Aorta (tissue), 5 donors: ENCODE measurements at places on chromosomes 16 and 17.
A peak's percentile ranks its signal among the peaks of the same experiment; 100 is the strongest.

- no peak for DNase-seq
- H3K4me3 ChIP-seq, result no peak overlapping the region
- no peaks in the 10 kb centered on the region for H3K4me1 ChIP-seq
- no peak overlapping the region for H3K27ac ChIP-seq
- no peaks in the 10 kb centered on the region for H3K36me3 ChIP-seq
These were observed 38.9 kb upstream of the C1QL1 start for GRCh38 chr17:45006927-45007461.

DNA sequence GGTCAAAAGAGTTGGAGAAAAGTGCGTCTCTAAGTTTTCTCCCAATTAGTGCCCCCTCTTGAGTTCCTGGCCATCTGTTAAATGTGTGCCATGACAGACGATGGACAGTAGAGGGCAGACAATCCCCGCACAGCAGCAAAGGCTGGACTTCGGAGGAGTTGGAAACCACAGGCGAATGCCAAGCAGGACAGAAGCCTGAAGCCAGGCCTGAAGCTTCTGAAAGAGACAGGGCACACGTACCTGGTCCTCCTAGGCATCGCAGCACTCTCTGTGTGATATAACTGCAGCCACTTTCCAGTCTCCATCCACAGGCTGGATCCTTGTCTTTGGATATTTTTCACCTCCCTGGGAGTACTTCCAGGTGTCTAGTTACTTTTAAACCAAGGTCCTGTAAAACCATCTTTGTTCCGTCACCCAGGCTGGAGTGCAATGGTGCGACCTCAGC is 14.5 kb downstream of the C17orf100 start:
- no peaks in the 10 kb centered on the region for H3K36me3 ChIP-seq
- H3K27ac ChIP-seq, result no peak overlapping the region
- peak; percentile 72 for DNase-seq
- no peaks in the 10 kb centered on the region for H3K27me3 ChIP-seq
- H3K4me3 ChIP-seq, result no peak overlapping the region

DNA sequence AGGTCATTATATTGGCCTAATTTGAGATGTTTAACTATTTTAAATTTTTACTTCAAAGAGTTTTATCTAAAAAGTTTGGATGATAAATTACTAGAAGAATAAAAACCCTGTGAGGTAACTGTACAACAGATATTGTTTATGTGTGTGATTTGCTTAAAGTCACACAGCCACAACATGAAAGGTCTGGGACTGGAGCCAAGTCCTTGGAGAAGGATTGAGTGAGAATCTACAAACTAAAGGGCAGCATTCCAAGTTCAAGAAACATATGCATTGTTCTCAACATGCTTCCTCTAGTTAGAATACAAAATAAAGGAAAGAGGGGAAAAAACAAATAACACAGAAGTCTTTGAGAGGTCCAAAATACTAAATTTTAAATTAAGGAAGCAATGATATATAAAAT is 131.5 kb upstream of the MON1B start:
- H3K27ac ChIP-seq, result no peak overlapping the region
- DNase-seq, result no peak
- H3K36me3 ChIP-seq, result no peaks in the 10 kb centered on the region
- H3K27me3 ChIP-seq, result no peaks in the 10 kb centered on the region
- H3K4me3 ChIP-seq, result no peak overlapping the region
- H3K4me1 ChIP-seq, result no peaks in the 10 kb centered on the region

- peak; percentile 79 for DNase-seq
- no peaks in the 10 kb centered on the region for H3K4me1 ChIP-seq
- H3K27ac ChIP-seq, result peak overlapping the region; percentile 46
- no peak overlapping the region for H3K4me3 ChIP-seq
- H3K36me3 ChIP-seq, result no peaks in the 10 kb centered on the region
These were observed 157.6 kb downstream of the XYLT1 start for GRCh38 chr16:17313085-17313611.

DNA sequence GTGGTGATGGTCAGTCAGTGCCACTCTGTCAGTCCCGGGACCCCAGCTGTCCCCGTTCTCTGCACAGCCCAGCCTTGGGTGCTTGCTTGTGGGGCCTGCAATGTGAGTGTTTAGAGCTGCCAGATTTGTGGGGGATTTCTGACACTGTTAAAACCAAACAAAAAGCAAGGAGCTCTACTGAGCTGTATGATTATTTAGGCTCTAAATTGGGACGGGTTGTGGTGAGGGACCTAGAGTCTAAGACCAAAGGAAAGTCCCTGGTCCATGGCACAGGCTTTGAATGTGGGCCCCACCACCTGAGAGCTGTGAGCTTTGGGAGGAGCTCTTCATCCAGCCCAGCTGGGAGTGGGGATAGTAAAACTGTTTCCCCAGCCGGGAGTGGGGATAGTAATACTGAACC is 63.3 kb downstream of the KSR1 start:
- no peaks in the 10 kb centered on the region for H3K36me3 ChIP-seq
- no peak overlapping the region for H3K4me3 ChIP-seq
- no peak for DNase-seq
- H3K27ac ChIP-seq, result no peak overlapping the region
- H3K4me1 ChIP-seq, result no peaks in the 10 kb centered on the region

DNA sequence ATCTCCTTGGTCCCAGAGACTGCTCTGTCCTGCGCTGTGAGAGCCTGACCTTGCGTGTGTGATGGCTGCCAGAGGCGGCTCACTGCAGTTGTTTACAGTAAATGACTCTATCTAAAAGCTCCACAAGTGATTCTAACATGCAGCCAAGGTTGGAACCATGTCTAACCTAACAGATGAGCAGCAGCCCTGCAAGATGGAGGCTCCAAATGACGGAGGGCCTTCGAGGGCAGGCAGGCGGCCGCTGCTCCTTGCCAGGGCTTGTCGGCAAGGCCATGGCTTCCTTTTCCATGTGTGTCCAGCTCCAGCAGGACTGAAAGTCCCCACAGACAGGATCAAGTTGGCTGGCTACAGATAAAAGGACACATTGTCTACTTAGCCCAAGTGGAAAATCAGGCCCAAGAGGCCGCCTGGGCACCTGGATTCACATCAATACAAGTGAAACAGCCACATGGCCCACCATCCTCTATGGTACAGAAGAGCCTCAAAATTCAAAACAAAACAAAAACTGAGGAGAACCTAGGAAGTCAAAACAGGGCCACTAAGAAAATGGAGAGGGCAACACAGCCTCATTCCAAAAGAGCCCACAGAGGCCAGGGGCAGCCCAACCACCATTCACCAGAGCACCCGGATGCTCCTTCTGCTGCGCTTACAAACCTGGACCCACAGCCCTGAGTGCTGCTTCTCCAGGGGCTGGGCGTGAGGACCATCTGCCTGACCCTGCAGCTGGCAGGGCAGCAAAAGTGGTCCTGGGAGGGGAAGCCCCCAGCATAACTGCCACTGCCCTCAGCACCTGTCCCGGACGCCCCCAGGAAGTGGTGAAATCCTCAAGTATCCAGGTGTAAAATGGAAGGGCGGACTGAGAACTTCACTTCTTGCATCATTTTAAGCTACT is 65.0 kb downstream of the AMFR start:
- no peak for DNase-seq
- no peak overlapping the region for H3K4me3 ChIP-seq
- H3K27me3 ChIP-seq, result no peaks in the 10 kb centered on the region
- peaks cover 5% of the 10 kb centered on the region for H3K36me3 ChIP-seq

GRCh38 chr16:55284718-55285099 is 39.3 kb upstream of the IRX6 start:
- peak overlapping the region; percentile 14 for H3K4me3 ChIP-seq
- H3K27me3 ChIP-seq, result no peaks in the 10 kb centered on the region
- no peaks in the 10 kb centered on the region for H3K36me3 ChIP-seq
- H3K4me1 ChIP-seq, result no peaks in the 10 kb centered on the region
- DNase-seq, result no peak
- H3K27ac ChIP-seq, result no peak overlapping the region
